EH (cell line): ENCODE measurements at places on chromosomes 5 and 9.

- DNase-seq: no peak
Measured at GRCh38 chr9:110622368-110622767, 42.8 kb upstream of the SVEP1 start.

DNA sequence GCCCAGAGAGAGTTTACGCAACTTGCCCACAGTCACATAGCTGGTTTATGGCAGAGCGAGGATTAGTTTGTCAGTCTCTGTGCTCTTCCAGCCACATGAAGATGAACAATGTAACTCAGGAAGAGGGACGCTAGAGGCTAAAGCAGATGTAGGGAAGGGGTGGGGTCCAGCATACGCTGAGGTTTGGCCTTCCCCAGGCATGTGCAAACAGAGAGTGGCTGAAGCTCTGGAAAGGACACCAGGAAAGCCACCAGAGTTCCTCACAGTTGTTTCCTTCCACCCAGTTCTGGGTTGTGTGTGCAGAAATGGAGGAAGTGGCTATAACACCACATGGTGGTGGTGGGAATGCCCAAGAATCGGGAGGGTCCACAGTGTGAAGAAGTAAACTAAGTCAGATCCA, 60.0 kb downstream of the SNX18 start:
- DNase-seq: no peak

- DNase-seq: no peak
Measured at GRCh38 chr9:123336449-123336848, 19.5 kb upstream of the CRB2 start.

DNA sequence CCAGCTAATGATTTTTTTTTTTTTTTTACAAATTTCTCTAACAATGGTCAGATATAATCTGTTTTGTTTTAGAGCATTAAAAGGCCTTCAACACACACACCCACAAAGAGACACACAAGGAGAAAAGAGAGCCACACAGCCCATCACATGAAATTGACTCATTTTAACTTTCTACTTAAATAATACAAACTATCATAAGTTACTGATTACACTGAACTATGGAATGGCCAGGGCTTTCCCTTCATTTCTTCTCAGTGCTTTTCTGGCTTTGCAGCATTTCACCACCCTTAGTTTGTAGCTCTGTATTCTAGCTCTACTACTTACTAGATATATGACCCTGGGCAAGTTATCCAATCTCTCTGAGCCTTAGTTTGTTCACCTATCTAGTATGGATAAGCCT, 13.2 kb downstream of the REEP5 start:
- DNase-seq: no peak

DNA sequence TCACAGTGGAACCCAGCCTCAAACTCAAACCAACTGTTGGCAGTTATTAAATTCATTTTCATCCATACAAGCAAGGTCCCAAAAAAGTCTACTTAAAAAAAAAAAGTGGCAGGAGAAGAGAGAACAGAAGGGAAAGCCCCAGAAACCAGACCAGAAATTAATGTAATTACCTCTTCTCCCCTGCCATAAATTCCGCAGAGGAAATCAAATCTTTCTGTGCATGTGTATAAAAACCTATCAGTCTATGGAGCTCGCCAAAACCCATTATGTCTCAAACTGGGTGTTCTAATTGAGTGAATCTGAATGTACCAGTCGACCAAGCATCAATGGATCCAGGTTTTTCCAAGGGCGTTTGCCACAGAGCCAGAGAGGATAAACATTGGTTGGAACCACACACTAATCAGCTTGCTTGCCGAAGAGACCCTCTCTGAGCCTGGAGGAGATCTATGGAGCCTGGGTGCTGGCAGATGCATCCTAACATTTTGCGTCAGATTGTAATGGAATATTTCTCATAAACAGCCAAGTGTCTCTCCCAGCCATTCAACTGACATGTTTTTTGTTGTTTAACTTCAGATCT, 7.9 kb upstream of the HAND1 start:
- no peak for DNase-seq

- DNase-seq: peak; percentile 85
Measured at GRCh38 chr9:132214027-132214622, 52.3 kb downstream of the NTNG2 start.

DNA sequence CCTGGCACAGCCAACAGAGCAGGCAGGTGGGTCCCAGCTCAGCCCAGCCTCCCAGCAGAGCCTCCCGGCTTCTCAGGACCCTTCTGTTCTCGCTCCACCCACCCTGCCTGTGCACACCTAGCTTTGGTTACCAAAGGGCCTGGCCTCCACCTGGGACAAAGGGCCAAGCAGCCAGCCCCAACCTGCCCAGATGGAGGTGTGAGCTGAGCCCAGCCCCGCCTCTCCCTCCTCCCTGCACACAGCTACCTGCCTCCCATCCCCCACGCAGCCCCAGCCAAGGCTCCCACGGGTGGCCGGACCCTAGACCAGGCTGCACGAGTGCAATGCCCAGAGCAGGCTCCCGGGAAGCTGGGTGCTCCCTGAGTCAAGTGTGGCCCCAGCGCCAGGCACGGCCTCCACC, 5.6 kb downstream of the TPRN start:
- no peak for DNase-seq

DNA sequence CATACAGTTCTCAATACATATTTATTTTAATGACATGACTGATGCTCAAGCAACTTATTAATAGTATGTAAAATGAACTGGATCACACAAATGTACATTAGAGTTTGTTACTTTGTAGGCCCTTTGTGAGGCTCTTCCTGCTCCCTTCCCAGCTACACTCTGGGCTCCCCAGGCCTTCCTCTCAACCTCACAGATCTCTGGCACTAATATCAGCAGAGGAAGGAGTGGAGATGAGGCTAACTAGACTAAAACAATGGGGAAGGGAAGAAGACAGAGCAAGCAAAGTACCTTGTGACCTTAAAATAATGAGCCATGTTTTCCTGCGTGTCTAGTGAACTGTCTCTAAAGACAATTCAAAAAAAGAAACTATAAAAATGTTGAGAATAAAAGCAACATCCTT, 30.3 kb upstream of the TEK start:
- no peak for DNase-seq

GRCh38 chr5:21807953-21808352, 1045.2 kb downstream of the CDH12 start:
- no peak for DNase-seq

- no peak for DNase-seq
Measured at GRCh38 chr5:127912411-127912810, 171.2 kb upstream of the SLC12A2 start.

- peak; percentile 83 for DNase-seq
Measured at GRCh38 chr5:72498284-72498683, 8.9 kb downstream of the ZNF366 start.

DNA sequence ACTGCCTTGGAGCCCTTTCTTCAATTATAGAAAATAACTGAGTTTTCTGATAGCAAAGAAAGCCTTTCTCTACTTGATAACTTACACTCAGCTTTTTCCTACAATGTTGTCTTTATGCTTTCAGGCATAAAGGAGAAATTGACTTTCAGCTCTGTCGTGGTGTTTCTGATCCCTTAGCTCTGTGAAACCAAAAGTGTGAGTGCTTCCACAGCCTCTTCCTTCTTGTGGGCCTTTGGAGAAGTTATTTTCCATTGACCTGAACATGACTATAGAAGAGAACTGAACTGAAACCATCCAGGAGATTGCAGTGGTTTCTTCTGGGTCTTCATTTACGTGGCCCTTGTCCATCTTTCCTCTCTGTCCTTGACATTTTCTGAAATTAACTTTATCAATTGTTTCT, 59.5 kb upstream of the EQTN start:
- DNase-seq: no peak

- DNase-seq: no peak
Measured at GRCh38 chr9:78436873-78437272, 139.9 kb downstream of the PSAT1 start.

- DNase-seq: no peak
Measured at GRCh38 chr9:75830303-75830702, 60.2 kb upstream of the PCSK5 start.

DNA sequence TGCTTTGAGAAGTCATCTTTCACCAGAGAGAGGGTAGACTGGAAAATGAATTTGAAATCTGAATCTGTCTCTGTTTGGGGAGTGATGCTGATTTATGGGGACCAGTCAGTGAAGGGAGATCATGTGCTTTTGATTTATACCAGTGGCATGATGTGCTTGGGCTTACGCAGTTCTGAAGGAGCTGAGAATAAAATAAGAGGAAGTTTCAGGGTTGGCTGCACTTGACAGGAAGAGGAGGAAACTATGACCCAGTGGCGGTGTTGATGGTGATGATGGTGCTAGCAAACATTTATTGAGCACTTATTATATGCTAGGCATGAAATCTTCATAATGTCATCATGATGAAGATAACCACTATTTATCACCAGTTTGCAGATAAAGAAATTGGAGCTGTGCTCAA, 136.4 kb upstream of the GLRA1 start:
- no peak for DNase-seq

- DNase-seq: peak; percentile 44
Measured at GRCh38 chr9:78118742-78119473, 87.3 kb upstream of the GNAQ start.

- peak; percentile 84 for DNase-seq
Measured at GRCh38 chr9:133874060-133874657, 118.0 kb downstream of the VAV2 start.

DNA sequence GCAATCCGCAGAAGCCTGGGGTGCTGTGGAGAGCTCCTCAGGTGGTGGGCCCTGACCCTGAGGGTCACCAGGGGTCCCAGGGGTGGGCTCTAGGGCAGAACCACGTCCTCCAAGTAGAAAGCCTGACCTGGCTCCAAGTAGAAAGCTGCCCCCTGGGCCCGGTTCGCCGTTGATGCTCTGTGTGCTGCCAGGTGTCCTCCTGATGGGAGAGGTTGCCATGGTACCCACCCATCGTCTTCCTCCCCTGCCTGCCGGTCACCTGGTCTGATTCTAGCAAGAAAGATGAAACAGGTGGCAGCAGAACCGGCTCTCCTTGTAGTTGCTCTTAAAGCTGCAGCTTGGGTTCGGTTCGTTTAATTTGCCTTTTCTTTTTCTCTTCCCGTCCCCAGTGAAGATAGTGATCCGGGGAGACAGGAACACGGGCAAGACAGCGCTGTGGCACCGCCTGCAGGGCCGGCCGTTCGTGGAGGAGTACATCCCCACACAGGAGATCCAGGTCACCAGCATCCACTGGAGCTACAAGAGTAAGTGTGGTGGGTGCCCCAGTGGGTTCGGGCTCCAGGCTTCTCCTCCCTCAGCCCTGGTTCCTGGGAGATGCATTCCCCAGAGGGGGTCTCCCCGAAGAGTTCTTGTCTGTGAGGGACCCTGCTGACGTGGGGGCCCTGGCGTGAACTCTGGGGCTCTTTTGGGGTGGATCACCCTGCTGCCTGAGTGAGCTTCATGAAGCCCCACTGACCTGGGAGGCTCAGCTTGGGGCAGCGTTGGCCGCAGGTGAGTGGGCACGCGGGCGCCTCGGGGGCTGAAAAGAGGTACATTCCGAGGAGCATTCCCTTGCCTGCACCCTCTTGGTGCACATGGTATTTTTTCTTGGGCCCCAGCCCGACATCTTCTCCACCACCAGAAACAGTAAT, 15.6 kb downstream of the RABL6 start:
- DNase-seq: no peak

GRCh38 chr5:58775701-58776262, 192.9 kb downstream of the RAB3C start:
- no peak for DNase-seq

DNA sequence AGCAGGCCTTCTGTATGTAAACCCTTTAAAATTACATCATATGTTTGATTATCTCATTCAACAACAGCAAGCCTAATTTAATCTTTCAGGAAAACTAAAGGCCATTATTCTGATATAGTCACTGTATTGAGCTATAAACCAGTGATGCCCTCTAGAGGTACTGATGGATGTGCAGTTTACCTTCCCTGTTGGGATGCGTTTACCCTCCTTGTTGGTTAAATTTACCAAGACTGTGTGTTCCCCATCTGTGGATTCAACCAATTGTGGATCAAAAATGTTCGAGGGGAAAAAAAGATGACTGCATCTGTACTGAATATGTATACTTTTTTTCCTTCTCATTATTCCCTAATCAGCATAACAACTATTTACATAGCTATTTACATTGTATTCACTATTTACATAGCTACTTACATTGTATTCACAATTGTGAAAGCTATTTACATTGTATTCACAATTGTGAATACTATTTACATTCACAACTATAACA, 3.7 kb upstream of the BAAT start:
- no peak for DNase-seq

- peak; percentile 97 for DNase-seq
Measured at GRCh38 chr9:108057421-108058134, 568.0 kb upstream of the KLF4 start.

DNA sequence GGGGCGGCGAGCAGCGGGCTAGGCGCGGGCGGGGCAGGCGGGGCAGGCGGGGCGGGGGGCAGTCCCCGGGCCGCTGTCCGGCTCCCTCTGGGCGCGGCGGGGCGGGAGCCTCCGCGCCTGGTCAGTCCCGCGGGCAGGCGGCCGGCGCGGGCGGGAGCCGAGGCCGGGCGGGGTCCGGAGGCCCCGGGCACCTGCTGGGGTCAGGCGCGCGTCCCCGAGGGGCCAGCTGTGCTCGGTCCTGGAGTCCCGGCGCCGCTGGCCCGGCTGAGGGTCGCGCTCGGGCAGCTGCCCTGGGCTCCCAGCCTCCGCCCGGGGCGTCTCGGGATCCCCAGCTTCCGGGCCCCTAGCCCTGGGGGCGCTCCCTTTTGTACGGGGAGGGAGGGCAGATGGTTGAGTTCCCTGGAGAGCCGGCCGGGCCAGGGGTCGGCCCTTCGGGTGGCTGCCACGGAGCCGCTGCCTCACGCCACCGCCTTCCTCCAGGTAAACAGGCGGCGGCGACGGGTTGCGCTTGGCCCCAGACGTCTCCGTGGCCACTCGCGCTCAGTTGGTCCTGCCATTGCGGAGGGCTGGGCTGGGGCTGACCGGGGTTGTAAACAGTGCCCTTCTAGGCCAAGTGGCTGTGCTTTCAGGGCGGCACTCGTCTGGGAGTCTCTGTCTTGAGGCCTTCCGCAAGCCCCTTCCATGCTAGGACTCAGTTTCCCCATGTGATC, 473 bp downstream of the ZBTB34 start:
- peak; percentile 30 for DNase-seq

DNA sequence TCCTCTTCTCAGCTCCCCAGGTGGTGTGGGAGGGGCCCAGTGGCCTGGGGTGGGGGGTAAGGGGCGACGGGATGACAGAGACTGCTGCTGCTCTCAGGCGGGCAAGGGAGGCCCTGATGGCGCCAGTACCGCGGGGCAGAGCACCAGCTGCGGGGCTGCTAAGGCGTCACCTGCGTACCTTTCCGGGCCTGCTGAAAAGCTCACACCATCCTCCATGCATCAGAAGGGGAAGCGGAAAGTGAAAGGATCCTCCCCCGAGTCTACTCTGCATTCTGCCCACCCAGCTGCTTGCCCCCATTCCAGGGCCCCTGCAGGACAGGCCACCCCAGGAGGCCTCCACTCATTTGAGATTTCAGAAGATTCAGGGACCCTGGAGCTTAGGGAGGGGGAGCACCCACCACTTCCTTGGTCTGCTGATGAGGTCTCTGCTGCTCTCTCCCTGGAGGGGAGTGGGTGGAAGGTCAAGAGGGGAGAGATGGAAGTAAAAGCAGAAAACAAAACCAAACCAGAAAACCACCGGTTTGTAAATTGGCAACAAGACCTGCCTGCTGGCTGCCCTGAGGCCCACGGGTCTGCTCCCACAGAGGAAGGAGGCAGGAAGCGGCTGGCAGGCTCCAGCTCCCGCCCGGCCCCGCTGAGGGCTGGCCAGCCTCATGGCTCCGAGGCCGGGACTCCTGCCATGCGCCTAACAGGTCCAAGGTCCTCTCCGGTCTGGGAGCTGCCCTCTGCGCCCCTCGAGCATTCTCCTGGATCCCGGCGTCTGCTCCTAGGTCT, 33.6 kb downstream of the PRRT1B start:
- no peak for DNase-seq
